ENCODE measurements at places on chromosomes 12 and 14. TPM values are rescaled to one million over a fixed set of nuclear protein-coding genes. Genes with fewer than 3 reads are reported as not detected.

Gene RAD52
- 5.3 TPM for total RNA-seq

Gene TSPAN8
- 55.8 TPM for total RNA-seq

Gene SLCO1A2
- total RNA-seq, result 4.8 TPM

Gene GRIP1
- total RNA-seq, result not detected

Gene CLEC4D
- total RNA-seq, result not detected

Gene LALBA
- not detected for total RNA-seq

Gene SMOC1
- not detected for total RNA-seq

Gene ARMH4
- total RNA-seq, result 3.1 TPM

Gene AACS
- total RNA-seq, result 32.1 TPM

Gene RFX4
- total RNA-seq, result not detected

Gene AVPR1A
- total RNA-seq, result not detected

Gene MYG1
- 74.0 TPM for total RNA-seq

Gene TAS2R43
- not detected for total RNA-seq

Gene LRCOL1
- total RNA-seq, result 1.4 TPM

Gene SIX4
- 7.5 TPM for total RNA-seq

Gene GPD1
- total RNA-seq, result 0.29 TPM

Gene PTGER2
- not detected for total RNA-seq

Gene ZFHX2
- total RNA-seq, result 0.29 TPM

Gene ASPG
- total RNA-seq, result not detected

Gene DYNLL1
- 570 TPM for total RNA-seq

Gene ANG
- 0.07 TPM for total RNA-seq

Gene PRPH
- 6.9 TPM for total RNA-seq

Gene MMAB
- total RNA-seq, result 51.2 TPM

Gene FANCM
- 4.3 TPM for total RNA-seq

Gene CABP1
- total RNA-seq, result not detected

Gene GARIN6
- not detected for total RNA-seq

Gene NRL
- 0.72 TPM for total RNA-seq

Gene P2RX2
- not detected for total RNA-seq

Gene MORN3
- total RNA-seq, result 0.02 TPM

Gene AREL1
- 15.9 TPM for total RNA-seq

Gene TMPO
- total RNA-seq, result 265 TPM
